ENCODE measurements at places on chromosomes 6 and 20.

DNA sequence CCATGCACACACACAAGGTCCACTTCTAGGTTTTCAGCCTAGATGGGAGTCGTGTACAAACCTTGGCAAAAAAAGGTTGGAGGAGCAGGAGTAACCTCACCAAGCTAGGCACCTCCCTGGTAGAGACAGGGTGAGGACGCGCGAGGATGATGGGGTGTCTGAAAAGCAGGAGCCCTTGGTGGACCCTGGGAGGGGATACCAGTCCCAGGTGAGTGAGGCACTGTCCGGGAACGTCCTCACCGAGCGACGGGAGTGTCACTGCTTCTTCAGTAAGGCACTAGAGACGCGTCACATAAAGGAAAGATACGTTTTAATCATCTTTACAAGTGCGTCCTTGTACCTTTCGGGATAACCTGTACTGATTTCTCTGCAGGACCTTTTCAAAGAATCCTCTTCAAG lies 29.4 kb upstream of the ZBP1 start:
- DNase-seq: no peak

GRCh38 chr6:21157186-21157929 lies 436.2 kb upstream of the SOX4 start:
- DNase-seq: no peak

DNA sequence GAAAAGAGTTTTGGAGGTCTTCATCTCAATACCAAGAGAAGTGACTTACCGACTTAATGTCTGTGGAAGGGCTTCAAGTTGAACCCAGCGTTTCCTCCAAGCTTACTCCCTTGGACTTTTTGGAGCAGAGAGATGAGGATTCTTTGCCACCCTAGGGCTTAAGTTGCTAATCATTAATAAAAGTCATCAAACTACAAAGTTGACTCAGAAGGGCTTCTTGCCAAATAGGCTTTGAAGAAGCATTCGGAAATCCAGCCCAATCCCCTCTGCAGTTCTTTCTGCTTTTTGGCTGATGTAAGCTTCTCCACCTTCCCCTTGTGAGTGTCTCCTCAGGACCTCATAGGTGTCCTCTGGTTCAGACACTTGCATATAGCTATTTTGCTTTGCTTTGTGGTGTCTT lies at the start of gene SLC17A3:
Gene SLC17A3 (minus strand): TSS at position 126 of the 400 bp plus-strand sequence. CDS start 5,856 bp downstream, outside the sequence.
- no peak for DNase-seq

DNA sequence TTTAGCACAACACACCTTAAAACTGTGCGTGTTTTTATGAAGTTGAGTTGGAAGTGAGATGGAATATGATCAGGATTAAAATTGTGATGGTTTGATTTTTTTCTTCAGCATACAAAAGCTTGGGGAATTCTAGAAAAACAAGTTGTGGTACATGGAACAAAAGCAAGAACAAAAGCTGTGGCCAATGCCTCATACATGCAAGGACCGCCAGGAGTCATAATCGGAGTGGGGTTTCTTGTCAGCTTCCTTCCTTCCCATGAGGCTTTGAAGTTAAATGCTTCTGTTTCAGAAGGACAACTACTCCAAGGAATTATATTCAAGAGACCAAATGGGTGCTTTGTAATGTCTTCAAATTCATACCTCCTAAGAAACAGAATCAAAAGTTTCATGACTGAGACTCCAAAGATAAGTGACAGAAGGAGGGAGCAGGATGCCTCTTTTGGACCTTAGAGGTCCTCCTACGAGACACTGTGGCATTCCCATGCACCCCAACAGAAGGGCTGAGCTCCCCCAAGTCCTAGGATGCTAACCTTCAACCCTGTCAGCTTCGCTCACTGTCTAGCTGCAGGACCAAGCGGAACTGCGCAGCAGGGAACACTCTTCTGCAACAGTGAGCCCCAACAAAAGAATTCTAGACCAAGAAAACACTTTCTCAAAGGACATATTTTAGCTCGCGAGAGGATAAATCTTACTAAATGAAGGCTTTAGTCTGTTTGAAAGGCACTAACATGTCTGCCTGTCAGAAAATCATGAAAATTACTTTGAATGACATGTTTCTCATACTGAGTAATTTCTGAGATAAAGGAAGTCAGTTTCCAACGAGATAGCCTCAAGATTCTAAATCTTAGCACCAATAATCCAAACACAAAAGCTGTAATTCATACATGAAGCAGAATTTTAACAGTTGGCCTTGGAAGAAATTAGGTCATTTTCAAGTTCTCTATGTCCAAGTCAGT lies 108.5 kb upstream of the NHSL1 start:
- no peak for DNase-seq

- no peak for DNase-seq
Observed at GRCh38 chr6:145836772-145837171, 22.2 kb upstream of the FBXO30 start.

DNA sequence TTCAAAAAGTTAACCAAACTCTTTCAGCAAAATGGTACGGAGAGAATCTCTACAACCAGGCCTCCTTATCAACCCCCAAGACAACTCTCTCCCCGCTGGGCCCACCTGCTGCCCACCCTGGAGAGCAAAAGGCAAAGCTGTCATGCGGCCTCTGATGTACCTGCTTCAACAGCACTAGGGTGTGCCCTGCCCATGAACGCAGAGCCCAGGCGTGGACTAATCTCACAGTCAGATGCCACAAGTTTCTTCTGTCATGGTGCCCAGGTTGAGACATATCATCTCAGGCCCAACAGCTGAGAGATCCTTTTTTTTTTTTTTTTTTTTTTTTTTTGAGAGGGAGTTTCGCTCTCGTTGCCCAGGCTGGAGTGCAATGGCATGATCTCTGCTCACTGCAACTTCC lies 26.3 kb downstream of the SLC2A4RG start:
- DNase-seq: no peak

DNA sequence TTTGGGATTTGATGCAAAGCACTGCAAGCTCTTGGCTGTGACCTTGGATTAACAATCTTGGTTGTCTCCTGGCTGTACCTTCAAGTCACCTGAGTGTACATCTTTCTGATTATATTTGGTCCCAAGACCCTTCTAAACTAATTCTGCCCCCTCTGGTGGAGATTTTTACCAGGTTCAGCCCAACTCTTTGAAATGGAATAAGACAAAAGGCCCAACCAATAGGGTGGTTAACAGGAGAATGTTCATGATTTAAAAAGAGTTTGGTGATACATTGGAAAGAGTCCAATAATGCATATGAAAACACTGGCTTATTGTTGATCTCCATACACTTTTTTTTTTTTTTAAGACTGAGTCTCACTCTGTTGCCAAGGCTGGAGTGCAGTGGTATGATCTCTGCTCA lies 77.5 kb upstream of the CD83 start:
- DNase-seq: no peak

- DNase-seq: no peak
Observed at GRCh38 chr6:131167773-131168172, 32.5 kb downstream of the AKAP7 start.

DNA sequence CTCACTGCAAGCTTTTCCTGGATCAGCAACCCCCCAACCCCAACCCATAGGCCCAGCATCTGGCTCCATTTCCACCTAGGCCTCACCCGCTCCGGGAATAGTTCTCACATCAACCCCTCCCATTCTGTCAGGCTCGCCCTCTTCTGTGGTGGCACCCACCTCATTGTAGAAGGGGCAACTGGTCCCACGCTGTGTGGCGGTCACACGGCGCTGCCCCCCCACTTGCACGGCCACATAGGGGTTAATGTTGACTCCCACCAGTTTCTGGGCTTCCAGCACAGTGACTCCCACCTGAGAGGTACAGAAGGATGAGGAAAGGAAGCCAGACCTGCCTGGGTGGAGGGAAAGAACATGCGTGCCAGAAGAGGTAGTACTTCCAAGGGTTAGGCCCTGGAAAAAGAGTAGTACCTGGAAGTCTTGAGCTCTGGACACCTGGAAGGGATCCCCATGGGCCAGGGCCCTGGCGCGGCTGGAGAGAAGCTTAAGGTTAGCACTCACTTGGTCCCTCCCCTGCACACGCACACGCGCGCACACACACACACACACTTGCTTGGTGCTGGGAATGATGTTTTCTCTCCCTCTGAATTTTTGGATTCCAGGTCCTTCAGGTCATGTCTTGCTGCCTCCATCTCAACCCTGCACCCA lies 12.7 kb upstream of the SPAG4 start:
- no peak for DNase-seq

GRCh38 chr6:23562554-23562953 lies 563.5 kb upstream of the NRSN1 start:
- no peak for DNase-seq

DNA sequence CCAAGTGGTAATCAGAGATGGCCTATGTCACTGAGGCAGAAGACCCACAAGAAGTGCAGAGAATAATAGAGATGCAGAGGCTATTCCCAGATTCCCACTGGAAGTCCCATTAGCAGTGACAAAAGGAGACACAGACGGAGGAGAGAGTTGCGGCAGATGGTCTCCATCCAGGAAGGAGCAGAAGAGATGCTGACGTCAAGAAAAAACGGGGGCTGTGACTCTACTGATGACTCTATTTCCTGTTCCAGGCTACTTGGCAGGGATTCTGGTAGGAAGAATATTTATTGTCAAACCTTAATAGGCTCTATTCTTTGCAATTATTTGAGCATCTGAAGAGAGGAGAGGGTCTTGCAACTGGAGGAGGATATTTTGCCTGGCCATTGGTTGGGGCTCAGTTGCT lies 246.0 kb upstream of the ECI2 start:
- DNase-seq: no peak

- no peak for DNase-seq
Observed at GRCh38 chr6:39200498-39201020, 28.7 kb downstream of the KCNK5 start.
